Osteoblast (primary cell): ENCODE measurements at places on chromosomes 3 and 15. TPM values are rescaled to one million over a fixed set of nuclear protein-coding genes. Genes with fewer than 3 reads are reported as not detected.

GRK7 gene
- not detected in 2 replicates for total RNA-seq

SCN11A gene
- under 0.01 TPM in 1 of 2 replicates, not detected in the other for total RNA-seq

DNA sequence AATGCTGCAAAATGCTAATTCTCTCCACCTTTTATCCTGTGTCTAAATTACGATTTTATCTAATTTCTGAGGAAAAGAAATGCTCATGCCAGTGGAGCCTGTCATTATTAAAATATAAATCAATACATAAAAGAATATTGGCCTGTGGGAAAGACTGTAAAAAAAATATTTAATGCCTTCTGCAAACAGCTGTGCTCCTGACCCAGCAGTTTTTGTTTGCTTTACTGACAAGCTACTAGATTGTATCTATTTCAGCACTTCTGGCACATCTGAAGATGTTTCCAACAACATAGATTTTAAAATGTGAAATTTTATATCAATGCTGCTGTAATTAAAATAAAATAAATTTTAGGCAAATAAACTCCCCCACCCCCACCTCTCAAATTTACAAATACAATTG is 493.6 kb upstream of the AGTR1 start:
- no peak for DNase-seq

DNA sequence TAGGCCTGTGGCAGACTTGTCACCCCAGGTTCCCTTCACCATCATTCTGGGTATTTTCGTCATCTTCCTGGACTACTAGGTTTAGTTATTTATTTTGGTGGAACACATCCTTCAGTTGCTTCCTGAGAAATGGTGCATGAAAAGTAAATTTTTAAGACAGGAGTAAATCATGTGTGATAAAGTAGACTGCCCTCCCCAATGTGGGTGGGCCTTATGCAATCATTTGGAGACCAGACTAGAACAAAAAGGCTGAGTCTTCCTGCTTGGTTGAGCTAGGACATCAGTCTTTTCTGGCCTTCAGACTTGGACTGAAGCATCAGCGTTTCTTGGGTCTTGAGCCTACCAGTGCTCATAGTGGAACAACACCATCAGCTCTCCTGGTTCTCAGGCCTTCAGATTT is 50.7 kb upstream of the SLC2A2 start:
- DNase-seq, result no peak

GRCh38 chr3:49607105-49607591 is 52.9 kb downstream of the BSN start:
- DNase-seq, result no peak

GRCh38 chr3:124429129-124429815 is 301.0 kb upstream of the UMPS start:
- DNase-seq, result no peak

DNA sequence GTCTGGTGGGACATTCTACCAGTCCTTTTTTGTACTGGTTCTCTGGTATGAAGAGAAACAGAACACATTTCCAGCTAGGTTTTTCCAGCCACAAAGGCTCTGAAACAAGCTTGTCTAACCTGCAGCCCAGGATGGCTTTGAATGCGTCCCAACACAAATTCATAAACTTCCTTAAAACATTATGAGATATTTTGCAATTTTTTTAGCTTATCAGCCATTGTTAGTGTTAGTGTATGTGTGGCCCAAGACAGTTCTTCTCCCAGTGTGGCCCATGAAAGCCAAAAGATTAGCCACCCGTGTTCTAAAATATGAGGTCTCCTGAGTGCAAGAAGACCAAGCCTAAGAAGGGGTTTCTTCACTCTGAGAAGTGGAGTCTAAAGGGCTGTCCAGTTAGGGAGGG is 18.4 kb upstream of the TIMP4 start:
- no peak for DNase-seq

DNA sequence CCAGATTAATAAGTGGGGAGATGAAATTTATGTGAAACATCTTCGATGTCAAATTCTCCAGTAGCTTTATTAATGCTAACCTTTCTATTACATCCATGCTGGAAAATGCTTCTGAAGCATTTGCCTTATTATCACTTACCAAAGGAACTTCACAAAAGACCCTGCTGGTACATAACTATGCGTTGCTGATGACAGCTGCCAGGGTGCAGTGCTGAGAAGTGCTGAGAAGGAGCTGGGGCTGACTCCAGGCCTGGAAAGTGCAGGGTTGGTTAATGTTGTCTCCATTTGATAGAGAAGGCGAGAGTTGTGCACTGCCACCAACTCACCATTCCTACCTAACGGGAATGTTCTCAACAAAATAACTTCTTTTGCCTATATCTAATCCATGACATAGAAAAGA is 736.0 kb upstream of the NR2F2 start:
- no peak for DNase-seq

DNA sequence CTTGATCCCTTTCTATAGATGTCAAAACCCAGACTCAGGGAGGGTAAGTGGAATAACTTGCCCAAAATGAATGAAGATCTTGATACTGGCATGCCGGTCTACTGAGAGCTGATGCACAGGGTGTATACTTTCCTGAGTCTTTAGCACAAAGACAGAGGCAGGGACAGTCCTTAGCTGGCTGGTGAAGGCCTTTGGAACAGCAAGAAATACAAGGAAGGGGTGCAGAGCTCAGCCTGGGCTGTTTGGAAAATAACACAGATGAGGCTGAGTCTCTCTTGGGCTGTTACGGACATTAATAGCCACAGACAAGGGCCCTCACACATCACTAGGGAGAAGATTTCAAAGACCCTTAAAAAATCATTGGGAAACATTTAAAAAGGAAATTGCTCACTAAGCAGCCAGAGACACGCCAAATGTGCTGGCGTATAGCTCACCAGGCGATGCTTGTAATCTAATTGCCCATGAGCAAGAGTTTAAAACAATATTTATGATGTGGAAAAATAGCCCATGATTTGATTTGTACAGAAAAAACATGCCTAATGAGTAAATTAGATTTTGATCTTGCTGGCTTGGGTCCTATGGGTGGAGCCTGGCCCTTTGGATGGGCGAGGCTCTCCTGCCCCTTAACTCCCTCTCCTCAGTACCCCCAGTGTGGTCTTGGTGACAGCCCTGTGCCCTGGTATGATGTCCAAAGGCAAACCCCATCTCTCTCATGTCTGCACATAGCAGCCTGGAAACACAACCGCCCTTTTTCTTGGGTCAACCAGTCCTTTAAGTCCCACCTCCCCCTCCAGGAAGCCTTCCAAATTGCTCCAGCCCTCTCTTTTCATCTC is 81.8 kb upstream of the MRPS22 start:
- DNase-seq, result no peak
